H54 (cell line): ENCODE measurements at places on chromosomes 7 and 10.

GRCh38 chr7:137454246-137454724 is 110.8 kb upstream of the PTN start:
- no peak for DNase-seq

GRCh38 chr7:29102558-29103151 is 43.7 kb downstream of the CPVL start:
- peak; percentile 28 for DNase-seq

DNA sequence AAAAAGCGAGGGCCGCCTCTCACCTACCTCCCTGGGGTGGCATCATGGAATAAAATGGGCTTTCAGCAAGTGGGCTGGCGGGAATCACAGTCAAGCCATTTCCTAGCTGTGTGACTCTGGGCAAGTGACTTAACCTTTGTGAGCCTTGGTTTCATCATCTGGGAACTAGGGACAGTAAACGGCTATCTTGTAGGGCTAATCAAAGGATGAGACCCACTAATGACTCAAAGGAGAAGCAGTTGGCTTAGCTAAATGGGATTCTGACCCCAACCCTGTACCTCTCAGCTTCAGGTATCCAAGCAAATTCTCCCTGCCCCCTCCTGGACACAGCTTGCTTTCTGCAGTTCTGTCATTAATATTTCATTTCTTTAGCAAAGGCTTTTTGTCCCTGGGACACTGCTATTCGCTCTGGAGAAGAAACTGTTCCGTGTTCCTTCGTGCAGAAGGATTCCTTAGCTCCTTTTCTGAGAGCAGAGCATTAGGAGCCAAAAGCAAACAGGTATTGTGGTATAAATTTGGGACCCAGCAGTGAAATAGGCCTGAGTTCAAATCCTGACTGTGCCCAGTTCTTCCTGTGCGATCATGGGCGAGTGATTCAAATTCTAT is 25.9 kb downstream of the TRIM8 start:
- DNase-seq: no peak

DNA sequence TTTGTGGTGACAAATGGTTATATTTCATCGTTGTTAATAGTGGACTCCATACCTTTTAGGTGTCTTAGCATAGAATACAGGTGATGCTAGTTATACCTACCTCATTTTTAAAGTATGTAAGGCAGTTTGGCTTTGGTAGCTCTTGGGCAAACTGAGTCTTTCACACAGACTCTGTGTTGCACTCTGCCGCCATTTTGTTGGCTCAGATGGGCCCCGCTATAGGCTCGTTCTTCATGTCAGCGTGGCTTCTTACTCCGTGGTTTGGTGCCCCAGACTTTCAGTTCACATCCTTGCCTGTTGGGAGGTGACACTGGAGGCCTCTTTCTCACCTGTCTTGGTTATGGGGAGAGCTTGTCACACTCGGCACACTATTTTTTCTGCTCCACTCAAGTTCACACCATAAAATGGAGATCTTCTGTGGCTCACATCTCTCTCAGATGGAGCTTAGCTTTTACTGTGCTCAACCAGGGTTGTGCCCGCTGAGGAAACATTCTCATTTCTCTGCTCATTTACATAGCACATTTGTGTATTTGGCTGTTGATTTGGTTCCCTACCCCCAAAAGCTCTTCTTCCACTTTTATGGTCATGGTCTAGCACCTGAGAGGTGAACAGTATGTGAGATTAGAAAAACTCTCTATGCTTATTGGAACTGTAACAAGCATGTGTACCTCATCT is 178.5 kb downstream of the ARID5B start:
- no peak for DNase-seq

DNA sequence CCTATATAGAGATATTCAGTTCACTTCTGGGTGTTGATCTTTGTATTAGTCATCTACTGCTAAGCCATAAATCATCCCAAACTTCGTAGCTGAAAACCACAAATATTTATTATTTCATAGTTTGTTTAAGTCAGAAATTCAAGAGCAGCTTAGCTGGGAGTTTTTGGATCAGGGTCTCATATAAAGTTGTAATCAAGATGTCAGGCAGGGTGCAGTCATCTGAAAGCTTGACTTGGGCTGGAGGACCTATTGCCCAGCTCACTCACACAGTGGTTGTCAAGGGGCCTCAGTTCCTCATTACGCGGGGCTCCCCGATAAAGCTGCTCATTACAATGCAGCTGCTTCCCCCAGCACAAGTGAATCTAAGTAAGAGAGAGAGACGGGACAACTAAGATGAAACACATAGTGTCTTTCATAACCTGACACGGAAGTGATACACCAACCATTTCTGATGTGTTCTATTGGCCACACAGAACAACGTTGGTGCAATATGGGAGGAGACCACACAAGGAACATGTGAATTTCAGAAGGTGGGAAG is 15.7 kb downstream of the PPP1R3C start:
- peak; percentile 19 for DNase-seq

GRCh38 chr7:41940760-41941343 is 238.0 kb upstream of the INHBA start:
- peak; percentile 76 for DNase-seq

- DNase-seq: no peak
Observed at GRCh38 chr7:42471573-42472174, 234.7 kb upstream of the GLI3 start.

DNA sequence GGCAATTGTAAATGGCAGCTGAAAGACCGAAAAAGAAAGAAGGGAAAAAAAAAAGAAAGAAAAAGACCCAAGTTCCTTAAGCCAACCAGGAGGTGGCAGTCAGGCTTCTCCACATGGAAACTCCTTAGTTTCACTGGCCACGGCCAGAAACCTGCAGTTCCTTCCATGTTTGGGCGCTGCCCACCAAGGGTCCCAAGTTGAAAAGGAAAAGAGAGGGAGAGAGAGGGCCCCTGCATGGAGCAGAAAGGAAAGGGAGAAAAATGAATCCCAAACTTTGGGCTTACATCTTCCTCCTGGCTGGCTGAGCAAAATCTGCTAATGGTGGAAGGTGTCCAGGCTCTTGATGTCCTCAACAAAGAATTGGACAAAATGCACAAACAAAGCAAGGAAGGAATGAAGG is 31.8 kb upstream of the ABCA13 start:
- no peak for DNase-seq

- no peak for DNase-seq
Observed at GRCh38 chr10:107054469-107055156, 109.9 kb downstream of the SORCS1 start.
